Stomach (tissue), 19 donors: ENCODE measurements at places on chromosomes 7 and 10. TPM values are rescaled to one million over a fixed set of nuclear protein-coding genes. Genes with fewer than 3 reads are reported as not detected.
A peak's percentile ranks its signal among the peaks of the same experiment; 100 is the strongest.

- peak; percentile 75 for DNase-seq
Observed at GRCh38 chr7:73833251-73833919, 2.6 kb downstream of the CLDN4 start.

GRCh38 chr7:15782656-15783055 lies 96.2 kb upstream of the MEOX2 start:
- DNase-seq, result no peak

DNA sequence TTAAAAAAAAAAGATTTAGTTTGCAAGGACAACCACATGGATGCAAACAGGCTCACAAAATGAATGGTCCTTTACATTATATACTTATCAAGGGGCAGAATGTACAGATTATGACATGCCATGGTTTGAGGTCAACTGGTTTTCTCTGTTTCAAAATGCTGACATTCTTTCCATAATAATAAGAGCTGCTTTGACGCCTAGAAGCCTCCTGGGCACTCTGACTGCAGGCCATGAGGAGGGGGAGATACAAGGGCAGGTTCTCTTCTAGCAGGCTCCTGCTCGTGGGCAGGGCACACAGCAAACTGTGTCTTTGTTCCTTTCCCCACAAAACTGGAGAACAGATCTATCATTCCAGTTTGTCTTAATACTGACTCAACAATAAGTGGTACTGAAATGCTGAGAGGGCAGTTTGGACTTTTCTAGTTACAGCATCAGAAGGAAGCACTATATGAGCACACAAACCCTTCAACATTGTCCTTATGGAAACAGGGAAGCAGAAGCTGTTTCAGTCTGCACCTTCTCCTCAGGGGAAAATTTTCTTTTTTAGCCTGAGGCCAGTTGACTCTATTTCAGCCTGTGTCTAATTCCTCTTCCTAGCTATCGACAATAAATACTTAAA lies 314.9 kb upstream of the AOAH start:
- no peak for DNase-seq

Gene PON2
- 16.2 TPM for polyA plus RNA-seq

Gene COBL
- 4.9 TPM for polyA plus RNA-seq

Gene IDE
- polyA plus RNA-seq, result 6.9 TPM

DNA sequence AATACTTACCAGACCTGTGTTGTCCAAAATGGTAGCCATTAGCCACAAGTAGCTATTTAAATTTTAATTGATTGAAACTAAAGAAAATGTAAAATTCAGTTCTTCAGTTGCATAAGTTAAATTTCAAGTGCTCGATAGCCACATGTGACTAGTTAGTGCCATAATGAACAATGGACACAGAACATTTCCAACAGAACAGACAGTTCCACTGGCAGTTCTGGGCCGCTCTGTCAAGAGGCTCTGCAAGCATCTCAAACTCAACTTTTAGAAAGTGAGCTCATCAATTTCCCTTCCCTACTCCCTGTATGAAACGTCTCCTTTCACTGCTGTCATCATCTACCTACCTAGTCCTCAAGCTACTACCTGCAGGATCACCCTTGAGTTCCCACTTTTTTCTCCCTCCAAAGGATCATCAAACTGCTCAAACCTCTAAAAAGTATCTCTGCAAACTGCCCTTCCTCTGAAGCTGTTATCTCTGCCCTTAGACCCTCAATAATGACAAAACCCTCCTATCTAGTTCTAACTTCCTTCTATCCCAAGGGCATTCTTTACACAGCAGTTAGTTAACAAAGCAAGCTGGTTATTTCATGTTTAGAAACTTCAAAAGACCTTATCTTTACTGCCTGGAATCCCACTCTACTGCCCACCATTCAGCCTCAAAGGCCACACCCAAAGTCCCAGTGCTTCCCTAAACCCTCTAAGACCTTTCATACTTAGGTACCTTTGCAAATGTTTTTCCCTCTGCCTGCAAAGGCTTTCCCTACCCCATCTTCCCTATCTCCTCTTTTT lies 20.6 kb downstream of the SHTN1 start:
- DNase-seq, result no peak
